ENCODE measurements at places on chromosomes 6 and 20.

DNA sequence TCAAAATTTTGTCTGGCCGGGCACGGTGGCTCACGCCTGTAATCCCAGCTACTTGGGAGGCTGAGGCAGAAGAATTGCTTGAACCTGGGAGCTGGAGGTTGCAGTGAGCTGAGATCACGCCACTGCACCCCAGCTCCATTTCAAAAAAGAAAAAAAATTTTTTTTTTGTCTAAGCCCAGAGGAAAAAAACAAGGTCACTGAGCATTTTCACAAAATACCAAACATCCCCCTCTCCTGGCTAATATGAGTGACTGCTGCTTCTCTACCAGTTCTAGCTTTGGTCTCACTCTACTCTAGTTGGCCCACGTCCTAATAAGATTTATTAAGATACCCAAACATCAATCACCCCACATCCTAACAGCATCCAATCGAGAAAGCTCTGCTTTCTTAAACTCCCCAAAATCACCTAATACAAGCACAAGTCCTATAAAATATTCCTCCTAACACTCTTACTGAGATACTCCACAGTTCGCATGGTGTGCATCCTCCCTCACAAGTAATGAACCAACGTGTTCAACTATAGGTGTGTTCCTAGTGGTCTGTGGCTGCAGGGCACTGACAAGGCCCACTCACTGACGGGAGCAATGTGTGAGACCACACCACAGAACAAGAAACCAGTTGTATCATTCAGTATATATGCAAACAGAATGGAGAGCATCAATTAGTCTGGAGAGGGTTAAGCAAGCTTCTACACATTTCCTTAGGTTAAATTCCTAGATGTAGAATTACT, 64.2 kb downstream of the FKBP5 start:
- DNase-seq, result no peak

DNA sequence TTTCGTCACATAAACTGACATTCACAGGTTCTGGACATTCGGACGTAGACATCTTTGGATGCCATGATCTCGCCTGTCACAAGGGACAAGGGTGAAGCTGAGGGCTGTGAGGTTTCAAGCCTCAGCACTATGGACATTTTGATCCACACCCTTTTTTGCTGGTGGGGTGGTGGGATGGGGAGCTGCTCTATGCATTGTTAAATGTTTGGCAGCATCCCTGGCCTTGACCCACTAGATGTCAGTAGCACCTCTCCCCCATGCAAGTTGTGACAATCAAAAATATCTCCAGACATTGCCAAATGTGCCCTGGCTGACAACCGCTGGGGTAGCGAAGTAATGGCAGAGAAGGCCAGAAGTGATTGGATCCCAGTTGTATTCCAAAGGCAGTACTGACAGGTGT, 229.4 kb downstream of the TSHZ2 start:
- DNase-seq, result no peak

- no peak for DNase-seq
Measured at GRCh38 chr6:16839631-16840179, 78.4 kb upstream of the ATXN1 start.

- DNase-seq, result no peak
Measured at GRCh38 chr20:37934634-37935375, 31.9 kb downstream of the VSTM2L start.

- DNase-seq, result no peak
Measured at GRCh38 chr20:35560541-35560940, 18.7 kb downstream of the ERGIC3 start.

DNA sequence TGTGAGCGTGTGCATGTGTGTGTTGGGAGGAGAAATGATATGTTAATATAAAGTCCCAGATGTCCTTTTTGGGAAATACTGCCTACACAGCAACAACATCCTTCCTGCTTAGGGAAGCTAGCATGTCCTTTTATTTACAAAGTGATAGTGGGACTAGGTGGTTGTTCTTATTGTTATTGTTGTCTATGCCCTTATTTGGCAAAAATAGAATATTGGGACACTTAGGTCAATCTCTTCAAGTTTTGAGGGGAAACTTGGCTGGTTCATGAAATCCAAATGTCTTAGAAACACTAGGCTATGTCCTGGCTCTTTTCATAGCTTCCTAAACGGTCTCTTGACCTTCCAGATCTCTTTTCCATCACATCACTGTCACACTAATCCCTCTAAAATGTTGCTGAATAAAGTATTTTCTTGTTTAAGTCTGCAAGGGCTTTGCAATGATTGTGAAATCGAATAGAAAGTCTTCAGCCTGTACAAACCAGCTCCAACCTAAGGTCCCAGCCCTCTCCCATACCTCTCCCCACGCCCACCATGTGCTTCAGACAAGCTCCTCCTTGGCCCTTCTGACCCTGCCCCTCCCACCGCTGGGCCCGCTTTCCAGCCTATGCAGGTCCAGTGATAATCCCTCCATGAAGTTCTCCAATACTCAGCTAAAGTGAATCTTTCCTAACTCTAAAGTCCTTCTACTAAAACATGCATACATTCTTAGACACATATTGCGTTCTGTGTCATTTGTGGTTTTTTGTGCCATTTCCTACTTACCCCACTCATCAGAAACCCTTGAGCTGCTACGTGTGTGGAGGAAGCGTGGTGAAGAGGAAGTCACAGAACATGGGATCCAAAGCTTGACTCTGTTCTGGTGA, 205.1 kb downstream of the LY86 start:
- DNase-seq, result no peak

DNA sequence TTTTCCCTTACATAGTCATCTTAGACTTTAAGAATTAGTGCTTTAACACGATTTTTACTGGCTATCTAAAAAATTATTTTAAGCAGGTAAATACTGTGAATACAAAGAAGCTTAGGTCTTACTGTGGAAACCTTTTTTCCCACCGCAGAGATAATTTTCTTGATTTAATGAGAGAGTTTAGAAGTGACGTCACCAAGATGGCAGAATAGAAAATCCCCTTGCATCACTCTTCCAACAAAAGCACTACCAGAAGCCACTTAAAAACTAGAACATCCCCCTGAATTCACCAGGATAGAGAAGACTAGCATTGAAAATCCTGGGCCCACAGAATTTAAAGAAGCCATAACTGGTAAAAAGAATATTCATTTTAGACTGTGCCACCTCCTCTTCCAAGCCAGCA, 375.4 kb upstream of the PTCHD4 start:
- DNase-seq, result no peak

DNA sequence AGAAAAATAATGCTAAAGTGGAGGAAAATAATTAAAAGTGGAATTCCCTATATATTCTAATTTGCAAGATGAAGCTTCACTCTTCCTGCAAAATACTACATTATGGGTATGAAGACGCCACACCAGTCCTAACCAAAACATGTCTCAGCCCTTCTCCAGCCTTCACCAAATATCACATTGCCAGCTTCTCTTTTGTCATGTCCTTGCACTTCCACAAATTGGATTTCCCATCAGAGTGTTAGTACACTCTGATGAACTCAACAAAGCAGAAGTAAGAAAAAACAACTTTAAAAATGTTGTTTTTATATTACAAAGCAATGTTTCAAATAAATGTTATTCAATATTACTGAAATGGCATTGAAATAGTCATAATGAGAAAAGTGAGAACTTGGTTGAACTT, 62.4 kb upstream of the RNF146 start:
- no peak for DNase-seq

DNA sequence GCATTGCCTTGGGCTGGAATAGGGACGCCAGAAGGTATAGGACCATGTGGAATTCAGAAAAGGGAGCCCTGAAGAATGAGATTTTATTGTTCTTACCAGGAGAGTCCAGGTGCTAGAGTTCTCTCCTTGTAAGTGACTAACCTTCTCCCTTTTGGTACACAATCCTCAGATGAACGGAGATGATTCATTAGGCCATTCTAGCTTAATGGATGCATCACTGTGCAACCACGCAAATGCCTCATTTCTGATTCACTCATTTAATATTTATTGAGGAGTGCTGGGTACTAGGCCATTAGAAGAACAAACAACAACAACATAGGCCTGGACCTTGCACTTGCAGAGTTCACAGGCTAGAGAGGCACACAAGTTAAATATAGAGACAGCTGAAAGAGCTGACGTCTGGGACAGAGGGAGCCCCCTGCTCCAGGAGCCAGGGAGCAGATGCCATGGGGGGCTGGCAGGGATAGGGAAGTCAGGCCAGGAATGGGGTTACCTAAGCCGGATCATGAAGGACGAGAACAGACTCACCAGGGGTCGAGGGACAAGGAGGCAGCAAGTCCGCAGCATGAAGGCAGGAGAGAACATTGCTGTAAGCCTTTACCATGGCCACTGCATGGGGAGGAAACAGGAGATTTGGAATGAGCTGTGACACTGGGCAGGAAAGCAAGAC, 179.5 kb upstream of the AKAP12 start:
- no peak for DNase-seq

DNA sequence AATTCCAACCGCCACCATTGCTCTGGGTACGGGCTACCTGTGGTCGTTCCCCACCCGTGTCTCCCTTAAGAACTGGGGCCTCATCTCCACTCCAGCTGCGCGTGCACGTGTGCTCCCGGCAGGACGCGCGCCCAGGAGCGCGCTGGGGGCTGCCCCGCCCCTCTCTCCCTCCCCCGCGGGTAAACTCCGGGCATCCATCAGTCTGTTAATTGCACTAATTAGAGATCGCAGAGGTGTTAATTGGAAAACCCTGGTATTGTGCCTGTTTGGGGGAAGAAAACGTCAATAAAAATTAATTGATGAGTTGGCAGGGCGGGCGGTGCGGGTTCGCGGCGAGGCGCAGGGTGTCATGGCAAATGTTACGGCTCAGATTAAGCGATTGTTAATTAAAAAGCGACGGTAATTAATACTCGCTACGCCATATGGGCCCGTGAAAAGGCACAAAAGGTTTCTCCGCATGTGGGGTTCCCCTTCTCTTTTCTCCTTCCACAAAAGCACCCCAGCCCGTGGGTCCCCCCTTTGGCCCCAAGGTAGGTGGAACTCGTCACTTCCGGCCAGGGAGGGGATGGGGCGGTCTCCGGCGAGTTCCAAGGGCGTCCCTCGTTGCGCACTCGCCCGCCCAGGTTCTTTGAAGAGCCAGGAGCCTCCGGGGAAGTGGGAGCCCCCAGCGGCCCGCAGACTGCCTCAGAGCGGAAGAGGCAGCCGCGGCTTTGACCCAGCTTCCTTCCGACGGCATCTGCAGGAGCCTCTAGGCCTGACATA, 14.4 kb downstream of the FOXP4 start:
- DNase-seq, result no peak

DNA sequence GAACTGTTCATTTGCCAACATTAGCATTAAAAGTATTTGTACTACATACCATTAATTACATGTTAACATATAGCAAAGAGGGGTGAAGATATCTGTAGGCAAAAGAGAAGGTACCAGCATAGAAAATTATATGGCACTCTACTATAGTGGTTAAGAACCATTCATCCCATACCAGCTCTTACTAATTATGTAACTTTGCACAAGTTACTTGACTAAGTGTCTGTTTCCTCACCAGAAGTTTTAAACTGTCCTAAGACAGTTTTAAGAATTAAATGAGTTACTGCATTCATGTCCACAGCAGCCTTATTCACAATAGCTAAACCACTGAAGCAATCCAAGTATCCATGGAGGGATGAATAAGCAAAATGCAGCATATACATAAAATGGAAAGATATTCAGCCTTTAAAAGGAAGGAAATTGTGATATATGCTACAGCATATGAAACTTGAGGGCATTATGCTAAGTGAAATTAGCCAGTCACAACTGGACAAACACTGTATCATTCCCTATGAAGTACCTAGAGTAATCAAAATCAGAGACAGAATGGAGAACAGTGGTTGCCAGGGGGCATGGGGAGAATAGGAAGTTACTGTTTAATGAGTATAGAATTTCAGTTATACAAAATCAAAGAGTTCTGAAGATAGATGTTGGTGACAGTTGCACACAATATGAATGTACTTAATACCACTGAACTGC, 98.9 kb downstream of the RNGTT start:
- DNase-seq, result no peak

DNA sequence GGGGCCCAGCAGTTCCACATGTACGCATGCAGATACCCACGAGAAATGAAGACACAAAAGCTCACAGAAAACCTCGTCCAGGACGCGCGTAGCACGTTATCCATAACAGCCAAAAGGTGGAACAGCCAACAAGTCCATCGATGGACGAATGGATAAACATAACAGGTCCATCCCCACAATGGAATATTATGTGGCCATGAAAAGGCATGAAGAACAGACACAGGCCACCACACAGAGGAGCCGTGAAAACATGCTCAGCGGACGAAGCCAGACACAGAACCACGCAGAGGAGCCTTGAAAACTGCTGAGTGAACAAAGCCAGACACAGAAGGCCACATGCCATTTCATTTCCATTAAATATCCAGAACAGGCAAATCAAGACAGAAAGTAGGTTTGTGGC, 38.0 kb downstream of the SLC2A4RG start:
- DNase-seq, result no peak

GRCh38 chr6:127635091-127635490, 58.1 kb downstream of the C6orf58 start:
- no peak for DNase-seq

DNA sequence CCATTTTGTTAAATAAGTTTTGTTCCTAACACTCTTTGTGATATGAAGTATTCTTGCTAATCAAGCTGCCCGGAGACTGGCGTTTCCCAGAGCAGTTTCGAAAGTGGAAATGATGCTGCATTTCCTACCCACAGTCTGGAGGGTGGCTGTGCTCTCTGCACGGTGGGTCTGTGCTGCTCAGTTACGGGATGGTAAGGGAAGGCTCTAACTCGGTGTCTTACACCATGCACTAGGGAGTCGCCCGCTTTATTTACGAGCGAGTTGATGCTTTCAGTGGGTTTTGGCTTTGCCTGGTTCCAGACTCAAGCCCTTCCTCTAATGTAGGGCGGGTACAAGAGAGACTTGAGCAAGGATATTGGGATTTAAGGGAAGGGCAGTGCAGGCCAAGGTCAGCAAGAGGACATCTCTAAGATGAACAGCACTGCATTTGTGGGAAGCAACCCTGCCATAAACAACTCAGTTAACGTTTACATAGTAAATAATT, 180.1 kb upstream of the AKAP12 start:
- DNase-seq, result no peak

- no peak for DNase-seq
Measured at GRCh38 chr6:13400772-13401171, 72.4 kb upstream of the TBC1D7 start.

DNA sequence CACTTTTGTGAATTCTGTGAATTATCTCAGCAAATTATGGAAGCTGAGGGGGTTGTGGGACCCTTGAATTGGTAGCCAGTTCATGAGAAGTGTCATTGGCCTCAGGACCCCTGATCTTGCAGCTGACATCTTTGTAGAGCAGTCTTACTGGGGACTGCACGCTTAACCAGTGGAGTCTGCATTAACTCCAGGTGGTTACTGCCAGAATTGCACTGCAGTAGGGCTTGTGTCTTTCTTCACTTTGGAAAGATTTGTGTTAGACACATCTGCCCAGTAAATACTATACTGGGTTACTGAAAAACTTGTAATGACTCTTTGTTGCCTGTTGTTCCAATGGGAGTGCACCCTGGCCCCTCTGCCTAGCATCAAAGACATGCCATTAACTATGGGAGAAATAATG, 21.2 kb upstream of the CDKN1A start:
- DNase-seq, result no peak

DNA sequence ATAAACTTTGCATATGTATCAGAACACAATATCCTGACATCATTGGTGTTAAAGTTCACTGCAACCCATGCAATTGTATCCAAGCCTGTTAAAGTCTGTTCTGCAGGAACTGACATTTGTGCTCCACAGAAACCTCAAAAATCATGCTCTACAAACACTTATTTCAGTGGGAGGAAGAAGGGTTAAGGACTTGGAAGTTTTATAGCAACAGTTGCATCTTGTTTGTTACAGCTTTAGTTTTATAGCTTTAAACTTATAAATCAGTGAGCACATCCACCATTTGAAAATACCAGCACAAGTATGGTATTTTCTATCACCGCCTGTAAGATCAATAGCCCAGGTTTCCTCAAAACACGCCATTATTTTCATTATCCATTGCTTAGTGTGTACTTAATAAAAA, 884 bp downstream of the ECT2L start:
- no peak for DNase-seq
